ENCODE measurements at places on chromosomes 7 and 10.

- no peak for DNase-seq
Measured at GRCh38 chr10:71797533-71798307, 24.4 kb upstream of the VSIR start.

DNA sequence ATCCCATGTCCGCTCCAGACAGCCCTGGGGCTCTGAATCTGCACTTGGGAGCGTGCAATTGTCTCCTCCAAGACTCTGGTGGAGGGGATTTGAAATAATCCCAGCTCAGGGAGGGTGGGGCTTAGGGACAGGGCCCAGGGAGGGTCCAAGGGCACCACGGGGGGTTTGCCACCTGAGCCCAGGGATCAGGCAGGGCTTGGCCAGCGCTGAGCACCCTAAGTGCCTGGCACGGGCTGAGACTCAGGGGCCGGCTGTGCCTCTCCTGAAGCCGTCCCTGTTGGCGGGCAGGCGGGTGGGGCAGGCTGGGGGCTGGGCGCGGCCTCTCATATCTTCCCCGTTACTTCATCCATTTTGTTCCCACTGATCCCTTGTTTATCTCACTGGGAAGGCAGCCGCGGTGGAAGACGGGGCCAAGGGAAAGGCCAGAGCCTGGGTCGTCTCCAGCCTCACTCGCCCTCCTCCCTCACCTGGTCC lies 41.8 kb upstream of the ELN start:
- DNase-seq: no peak

DNA sequence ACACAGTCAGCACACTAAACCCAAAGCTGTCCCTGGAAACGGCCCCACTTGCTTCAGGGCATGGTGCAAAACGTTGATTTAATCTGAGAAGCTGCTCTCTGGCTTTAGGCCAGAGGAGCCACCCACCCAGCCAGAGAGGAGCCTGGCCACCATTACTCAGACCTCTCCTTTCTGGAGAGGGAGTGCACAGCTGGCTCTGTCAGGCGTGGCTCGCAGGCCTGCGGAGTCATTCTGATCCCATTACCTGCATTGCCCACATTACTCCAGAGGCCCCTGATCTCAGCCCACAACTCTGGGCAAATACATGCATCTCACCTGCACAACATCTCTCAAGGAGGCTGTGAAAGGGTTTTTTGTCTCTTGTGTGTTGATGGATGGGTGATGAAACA lies 370.0 kb upstream of the IGFBP3 start:
- DNase-seq: no peak

- DNase-seq: no peak
Measured at GRCh38 chr10:32788359-32788758, 169.7 kb downstream of the ITGB1 start.

DNA sequence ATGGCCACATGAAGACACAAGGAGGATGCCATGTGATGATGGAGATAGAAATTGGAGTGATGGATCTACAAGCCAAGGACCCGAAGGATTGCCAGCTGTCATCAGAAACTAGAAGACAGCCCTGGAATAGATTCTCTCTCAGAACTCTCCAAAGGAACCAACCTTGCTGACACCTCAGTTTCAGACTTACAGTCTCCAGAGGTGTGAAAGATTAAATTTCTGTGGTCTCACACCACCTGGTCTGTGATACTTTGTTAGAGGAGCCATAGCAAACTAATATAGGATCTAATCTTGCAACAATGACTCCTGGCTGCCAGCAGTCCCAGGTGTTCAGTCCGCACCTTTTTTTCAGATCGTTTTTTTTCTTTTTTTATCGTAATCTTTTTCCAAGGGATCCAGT lies 647.3 kb upstream of the GHITM start:
- DNase-seq: no peak
